ENCODE measurements at places on chromosomes 16 and 17.

DNA sequence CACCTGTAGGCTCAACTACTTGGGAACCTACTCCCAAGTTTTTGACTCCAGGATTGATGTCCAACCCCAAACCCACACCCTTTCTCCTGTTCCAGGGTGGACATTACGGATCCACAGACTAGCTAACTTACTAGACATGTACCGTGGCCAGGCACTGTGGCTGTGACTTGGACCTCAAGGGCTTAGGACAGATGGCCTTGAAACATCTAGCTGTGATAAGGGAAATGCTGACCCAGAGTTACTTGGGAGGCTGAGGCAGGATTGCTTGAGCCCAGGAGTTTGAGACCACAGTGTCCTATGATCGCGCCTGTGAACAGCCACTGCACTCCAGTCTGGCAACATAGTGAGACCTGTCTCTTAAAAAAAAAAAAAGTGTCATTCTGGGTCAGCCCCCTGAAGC, 4.2 kb downstream of the STARD3 start:
- no peak for DNase-seq

- no peak for DNase-seq
These were observed 24.8 kb upstream of the MYO18A start for GRCh38 chr17:29205047-29205446.

GRCh38 chr16:31493506-31494125, 10.7 kb downstream of the SLC5A2 start:
- no peak for DNase-seq

DNA sequence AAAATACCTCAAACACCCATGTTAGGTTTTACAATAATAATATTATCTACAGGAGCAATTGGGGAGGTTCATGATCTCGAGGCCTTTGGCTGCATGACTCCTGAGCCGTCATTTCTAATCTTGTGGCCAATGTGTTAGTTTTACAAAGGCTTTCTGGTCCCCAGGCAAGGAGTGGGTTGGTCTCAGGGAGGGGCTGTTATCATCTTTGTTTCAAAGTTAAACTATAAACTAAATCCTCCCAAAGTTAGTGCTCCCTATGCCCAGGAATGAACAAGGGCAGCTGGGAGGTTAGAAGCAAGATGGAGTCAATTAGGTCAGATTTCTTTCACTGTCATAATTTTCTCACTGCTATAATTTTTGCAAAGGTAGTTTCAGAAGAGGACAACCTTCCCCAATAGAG, 9.1 kb upstream of the CCL5 start:
- DNase-seq, result no peak

DNA sequence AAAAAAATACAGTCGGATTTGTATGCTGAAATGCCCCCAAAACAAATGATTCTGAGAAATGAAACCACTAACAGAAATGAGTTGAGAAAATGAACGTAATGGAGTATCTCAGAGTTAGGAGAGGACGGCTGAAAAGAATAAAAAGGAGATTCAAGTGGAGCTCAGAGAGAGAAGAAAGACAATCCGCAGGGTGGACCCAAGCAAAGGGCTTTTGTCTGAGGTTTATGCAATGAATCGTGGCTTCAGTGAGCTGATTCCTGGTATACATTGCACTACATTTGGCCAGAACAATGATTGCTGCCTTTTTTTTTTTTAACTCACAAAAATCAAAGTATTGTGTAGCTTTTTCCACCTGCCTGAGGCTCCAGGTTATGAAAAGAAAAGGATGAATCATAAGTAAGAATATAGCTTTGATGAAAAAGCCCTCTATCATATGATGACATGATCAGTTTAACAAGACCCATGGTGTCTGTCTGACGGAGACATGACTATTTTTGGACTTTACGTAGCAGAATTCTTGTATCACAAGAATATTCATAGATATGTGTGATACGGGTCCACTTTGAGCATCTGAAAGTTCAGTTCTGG, 4.4 kb upstream of the MED9 start:
- DNase-seq, result no peak

- no peak for DNase-seq
These were observed 32.5 kb downstream of the WIPF2 start for GRCh38 chr17:40251576-40251975.

- DNase-seq, result no peak
These were observed 194.4 kb downstream of the MAP2K6 start for GRCh38 chr17:69608808-69609472.

DNA sequence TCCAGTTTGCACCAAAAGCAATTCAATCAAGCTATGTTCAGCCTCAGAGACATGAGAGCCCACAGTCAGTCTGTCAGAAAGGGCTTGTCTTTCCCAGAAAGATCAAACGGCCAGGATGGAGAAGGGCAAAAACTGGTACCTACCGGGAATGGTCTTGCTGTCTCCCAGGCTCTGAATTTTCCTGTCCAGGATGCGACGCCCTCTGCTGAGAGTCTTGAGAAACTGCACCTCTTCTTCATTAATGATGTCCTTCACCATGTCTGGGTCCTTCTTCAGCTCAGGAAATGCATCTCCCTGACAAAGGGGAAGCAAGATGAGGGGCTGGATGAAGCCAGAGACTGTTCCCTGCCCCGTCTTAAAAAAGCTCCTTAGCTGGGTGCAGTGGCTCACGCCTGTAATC, 15.8 kb upstream of the EXOSC6 start:
- peak; percentile 29 for DNase-seq

DNA sequence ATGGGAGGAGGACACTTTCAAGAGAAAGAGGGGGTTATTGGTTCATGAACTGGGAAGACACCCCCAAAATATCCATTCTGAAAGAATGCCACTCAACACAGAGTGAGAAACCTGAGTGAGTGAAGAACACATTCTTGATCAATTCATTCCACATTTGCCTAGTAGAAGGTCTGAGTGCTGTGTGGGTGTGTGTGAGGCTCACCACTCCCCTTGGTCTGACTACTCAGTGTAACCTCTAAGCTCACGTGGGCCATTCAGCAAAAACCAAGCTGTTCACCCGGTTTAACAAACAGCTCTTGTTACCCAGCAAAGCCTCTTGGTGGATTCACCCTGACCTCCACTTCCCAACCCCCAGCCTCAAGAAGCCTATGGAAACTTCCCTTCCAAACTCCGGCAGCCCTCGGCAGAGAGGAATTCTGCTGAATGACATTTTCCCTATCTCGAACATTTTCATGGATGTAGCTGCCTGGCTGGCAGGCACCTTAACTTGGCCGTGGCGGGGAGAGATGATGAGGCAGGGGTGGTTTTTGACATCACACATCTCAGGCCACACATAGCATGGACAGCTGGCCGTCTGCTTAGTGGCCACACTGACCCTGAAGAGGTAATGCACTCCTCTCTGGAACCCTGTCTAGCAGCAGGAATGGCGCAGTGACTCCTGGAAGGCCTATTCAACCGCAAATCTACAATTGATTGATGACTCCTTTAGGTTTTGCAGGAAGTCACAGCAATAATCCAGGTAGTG, 11.6 kb downstream of the ST6GALNAC1 start:
- no peak for DNase-seq

DNA sequence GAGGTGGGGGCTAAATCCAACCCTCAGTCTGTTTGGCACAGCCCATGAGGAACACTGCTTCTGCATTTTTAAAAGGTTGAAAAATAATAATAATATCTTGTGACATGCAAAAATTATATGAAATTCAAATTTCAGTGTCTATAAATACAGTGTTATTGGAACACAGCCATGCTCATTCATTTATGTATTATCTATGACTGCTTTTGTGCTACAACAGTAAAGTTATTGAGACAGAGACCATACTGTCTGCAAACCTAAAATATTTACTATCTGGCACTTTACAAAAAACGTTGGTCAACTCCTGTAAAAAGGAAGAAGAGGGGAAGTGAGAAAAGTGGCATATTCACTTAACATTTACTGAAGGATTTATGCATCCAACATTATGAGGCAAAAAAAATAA, 3.1 kb downstream of the ABCA5 start:
- DNase-seq, result no peak

- DNase-seq, result peak; percentile 88
These were observed at the start of gene ABCA5 for GRCh38 chr17:69327060-69327831. Gene ABCA5, minus strand, starts transcription at chr17:69327133. Its CDS starts 12,718 bp downstream, at chr17:69314415.

DNA sequence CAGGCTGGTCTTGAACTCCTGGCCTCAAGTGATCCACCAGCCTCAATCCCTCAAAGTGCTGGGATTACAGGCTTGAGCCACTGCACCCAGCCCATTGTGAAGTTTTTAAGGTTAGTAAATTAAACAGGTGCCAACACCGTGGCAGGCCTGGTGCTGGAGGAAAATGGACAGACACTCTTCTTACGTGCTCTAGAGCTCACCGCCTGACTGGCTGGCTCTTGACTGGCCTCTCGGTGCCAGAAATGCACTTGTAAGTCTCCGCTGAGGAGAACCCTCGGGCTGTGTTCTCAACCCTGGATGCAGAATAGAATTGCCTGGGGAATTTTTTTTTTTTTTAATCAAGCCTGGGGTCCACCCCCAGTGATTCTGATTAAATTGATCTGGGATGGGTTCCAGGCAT, 10.3 kb upstream of the HAS3 start:
- no peak for DNase-seq

DNA sequence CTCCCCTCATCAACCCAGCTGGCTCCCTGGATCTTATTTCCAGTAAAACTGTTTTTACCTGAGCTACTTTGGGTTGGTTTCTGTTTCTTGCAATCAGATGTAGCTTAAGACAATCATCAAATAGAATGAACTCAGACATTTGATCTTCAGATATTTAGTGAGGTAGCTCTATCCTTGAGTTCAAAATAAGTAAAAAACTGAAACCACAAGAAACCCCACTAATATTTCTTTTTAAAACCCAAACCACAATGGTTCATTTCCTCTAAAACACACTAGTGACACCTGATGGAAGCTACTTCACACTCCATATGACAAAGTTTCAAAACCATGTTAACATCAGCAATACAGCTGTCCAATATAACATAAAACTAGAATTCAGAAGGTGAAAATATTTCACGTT, 37.8 kb downstream of the CACNG1 start:
- DNase-seq, result peak; percentile 64

DNA sequence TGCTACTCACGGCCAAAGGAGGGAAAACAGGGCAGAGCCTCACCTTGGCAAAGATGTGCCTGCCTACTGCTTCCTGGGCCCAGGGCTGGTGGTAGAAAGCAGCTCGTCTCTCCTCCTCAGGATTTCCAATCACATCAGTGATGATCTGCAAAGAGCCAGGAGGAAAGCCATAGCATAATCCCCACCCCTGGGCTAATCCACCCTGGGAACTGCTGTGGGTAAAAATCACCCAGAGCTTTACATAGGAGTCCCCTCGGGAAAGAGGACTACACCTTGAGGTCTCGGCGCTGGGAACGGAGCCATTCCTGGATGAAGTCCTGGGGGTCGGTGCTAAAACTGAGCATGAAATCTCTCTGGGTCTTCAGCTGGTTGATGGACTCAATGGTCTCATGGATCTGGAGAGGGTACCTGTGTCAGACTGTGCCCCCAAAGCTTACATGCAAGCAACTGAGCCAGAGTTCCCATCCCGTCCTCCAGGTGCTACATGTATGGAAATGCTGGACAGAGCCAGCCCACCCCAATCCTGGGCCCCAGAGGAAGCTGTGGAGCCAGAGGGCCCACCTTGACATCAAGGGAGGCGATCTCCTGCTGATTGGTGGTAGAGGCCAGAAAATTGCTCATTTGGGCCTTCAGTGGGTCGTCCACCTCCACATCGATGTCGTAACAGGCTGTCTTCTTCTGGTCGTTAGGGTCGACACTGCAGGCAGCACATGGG, 5.7 kb upstream of the FTSJ3 start:
- no peak for DNase-seq

- no peak for DNase-seq
These were observed 16.9 kb downstream of the CMC2 start for GRCh38 chr16:80989801-80990200.

GRCh38 chr17:10772425-10773380, 31.2 kb downstream of the TMEM238L start:
- peak; percentile 11 for DNase-seq

DNA sequence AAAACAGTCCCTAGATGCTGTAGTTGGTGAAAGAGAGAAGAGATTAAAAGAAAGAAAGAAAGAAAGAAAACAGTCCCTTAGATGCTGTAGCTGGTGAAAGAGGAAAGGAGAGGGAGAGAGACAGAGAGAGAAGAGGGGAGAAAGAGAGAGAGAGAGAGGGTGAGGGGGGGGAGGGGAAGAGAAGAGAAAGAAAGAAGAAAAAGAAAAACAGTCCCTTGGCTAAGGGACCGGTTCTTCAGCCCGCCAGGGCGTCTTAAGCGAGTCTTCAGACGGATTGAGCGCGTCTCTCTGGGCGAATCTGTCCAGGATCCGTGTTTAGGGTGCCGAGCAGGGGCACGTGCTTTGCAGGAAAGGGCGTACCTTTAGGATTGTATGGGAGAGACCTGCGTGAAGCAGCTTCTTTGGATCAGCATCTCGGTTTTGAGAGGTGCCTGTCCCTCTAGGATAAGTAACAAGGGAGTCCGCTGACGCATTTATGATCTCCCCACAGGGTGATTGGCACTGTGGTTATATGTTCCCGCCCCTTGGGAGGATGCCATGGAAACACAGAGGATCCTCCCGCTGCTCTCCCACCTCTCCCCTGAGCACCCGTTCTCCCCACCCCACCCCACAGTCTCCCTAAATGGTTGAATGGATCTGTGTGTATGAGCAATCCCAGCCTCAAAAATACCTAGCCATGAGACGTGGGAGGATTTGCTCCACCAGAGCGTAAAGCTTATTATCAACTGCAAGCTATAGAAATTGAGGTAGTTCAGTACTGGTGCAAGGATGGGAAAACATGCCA, 16.7 kb downstream of the GNGT2 start:
- no peak for DNase-seq

GRCh38 chr17:356671-357434, 4.2 kb upstream of the RPH3AL start:
- DNase-seq, result no peak

GRCh38 chr16:35409503-35409902, 1950.1 kb downstream of the TP53TG3F start:
- DNase-seq, result no peak

- DNase-seq, result no peak
These were observed 39.7 kb upstream of the MEAK7 start for GRCh38 chr16:84544031-84544773.

DNA sequence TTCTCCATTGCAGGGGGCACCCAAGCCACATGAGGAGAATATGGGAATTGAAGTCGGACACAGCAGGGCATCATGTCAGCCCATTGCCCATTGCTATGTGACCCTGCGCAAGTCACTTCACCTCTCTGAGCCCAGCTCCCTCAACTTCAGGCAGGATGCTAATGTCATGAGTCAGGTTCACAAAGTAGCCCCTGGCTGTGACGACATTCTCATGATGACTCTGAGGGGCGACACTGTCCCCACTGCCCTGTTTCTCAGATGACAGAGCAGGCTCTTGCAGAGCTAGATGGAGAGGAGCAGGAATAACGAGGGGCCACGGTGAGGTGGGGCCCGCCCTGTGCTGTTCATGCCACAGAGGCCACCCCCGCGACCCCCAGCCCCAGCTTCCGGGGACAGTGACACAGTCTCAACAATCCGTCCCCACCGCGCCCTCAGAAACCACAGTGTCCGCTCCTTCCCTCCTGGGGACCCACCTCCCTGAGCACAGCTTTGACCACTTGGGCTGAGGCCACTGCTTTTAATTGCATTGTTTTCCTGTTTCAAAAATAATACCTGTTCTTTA, 13.2 kb upstream of the ZNF469 start:
- no peak for DNase-seq

- DNase-seq, result no peak
These were observed 83.1 kb downstream of the SDK2 start for GRCh38 chr17:73561111-73561510.

- no peak for DNase-seq
These were observed 160.6 kb downstream of the IRF8 start for GRCh38 chr16:86059253-86060171.

- DNase-seq, result no peak
These were observed 4.1 kb downstream of the PMM2 start for GRCh38 chr16:8801701-8802100.

- DNase-seq, result no peak
These were observed 6.5 kb downstream of the ABHD15 start for GRCh38 chr17:29560316-29560715.

- DNase-seq, result peak; percentile 81
These were observed 75.3 kb upstream of the AMZ2 start for GRCh38 chr17:68172461-68172954.

Data from CD4-positive, alpha-beta T cell treated with Interleukin-4 for 1 hour (primary cell).